ENCODE measurements at places on chromosomes 2 and 18.
A peak's percentile ranks its signal among the peaks of the same experiment; 100 is the strongest.

GRCh38 chr2:18611184-18611583 lies 21.8 kb upstream of the NT5C1B start:
- DNase-seq, result no peak

- DNase-seq, result no peak
These were observed 158.0 kb downstream of the SMAD7 start for GRCh38 chr18:48792611-48793380.

DNA sequence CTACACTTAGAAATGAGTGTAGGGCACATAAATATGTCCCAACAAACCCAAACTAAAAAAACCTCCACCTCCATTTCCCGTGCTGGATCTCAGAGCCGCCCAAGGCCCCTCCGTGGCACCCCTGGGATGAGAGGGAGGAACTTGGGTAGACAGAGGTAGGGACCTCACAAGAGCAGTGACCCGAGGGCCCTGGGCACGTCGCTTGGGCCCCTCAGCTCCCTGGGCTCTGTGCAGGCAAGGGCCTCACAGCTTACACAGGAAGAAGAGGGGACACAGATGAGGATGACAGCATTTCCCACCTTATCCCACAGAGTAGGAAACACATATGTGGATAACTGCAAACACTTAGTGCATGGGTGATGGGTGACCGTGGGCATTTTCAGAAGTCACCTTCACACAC lies 93.9 kb upstream of the TPO start:
- DNase-seq, result no peak

DNA sequence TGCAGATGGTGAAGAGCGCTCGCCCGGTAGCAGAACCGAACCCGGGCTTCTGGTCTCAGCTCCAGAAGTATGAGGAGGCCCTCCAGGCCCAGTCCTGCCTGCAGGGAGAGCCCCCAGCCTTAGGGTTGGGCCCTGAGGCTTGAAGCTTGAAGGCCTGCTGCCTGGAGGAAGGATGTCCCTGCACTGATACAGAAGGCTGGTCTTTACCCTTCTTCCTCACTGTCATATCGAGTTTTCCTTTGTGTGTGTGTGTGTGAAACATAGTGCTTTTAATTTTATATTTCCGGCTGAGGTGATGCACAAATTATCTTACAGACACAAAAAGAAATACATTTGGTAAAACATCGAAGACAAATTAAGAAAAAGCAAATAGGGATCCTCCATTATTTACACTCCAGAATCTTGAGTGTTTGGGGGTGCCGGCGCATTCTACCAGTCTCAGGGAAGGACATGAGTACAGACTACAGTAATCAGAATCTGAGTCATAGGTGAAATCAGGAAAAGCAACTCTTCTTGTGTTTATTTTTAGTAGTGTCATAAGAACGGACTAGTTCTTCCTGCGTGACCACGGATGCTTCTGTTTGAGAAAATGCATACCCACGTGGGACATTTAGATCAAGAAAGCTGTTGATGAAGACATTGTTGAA lies 1.3 kb downstream of the DUSP28 start:
- peak; percentile 64 for DNase-seq

GRCh38 chr2:135585586-135585985 lies 54.3 kb downstream of the R3HDM1 start:
- DNase-seq, result no peak

DNA sequence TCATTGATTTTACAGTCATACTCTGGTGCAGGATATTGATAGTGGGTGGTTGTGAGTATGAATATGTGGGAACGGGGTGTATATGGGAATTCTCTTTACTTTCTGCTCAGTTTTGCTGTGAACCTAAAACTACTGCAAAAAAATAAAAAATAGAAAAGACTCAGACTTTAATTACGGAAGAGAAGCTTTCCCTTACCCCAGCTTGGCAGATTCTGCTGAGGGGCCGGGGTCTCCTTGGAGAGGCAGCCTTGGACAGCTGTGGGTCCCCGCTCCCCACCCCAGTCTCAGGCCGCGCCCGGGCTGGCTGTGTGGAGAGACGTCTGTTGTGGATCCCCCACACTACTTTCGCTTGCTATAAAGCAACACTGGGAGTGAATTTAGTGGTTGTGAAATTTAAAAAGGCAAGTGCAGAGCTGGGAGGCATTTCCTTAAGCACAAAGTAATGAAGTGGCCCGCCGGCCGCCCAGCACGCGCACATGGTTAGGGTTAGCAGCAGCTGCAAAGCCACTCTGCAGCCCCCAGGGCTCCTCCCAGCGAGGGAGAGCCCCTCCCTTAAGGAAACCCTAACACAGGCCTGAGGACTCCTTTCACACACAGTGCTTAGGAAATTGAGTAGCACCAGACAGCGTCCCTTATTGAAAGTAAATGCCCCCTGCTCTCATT lies 102.4 kb downstream of the DDX1 start:
- DNase-seq, result no peak

DNA sequence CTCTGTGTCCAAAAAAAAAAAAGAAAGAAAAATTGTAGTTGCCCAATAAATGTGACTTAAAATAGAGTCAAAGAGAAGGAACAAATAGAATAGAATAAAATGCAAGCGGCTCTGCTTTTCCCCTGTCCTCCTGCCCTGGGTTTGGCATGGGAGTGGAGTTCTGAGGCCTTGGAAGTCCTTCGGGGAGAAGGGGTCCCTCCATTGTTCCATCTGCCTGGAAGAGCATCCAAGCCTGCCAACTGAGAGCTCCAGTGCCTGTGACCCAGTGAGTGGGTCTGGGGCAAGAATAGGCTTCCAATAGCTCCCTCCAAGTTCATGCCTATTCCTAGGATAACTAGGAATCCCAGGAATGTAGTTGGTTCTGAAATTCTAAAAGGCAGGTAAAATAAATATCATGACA lies 321.4 kb downstream of the MYCN start:
- no peak for DNase-seq

- DNase-seq, result peak; percentile 75
These were observed 28.7 kb downstream of the SRSF7 start for GRCh38 chr2:38722271-38723061.

- no peak for DNase-seq
These were observed 11.1 kb upstream of the SCG2 start for GRCh38 chr2:223613017-223613950.

- no peak for DNase-seq
These were observed 48.9 kb downstream of the TGIF1 start for GRCh38 chr18:3498698-3499471.

DNA sequence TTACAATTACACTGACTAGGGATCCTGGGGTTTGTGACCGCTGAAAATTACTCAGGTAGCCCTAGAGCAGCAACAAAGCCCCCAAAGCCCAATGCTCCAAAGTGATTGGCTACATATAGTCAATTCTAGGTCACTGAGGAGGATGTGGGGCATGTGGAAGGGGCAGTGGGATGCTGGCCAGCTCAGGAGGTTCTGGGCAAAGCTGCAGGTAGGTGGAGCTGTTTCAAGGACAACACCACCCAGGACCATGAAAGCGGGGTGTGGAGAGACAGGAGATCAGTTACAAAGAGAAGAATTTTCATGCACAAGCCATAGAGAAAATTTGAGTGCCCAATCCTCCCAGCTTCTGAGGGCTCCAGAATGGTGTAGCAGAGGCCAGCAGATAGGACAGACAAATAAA lies 75.0 kb upstream of the CCDC85A start:
- DNase-seq, result no peak

GRCh38 chr2:27889774-27890145 lies 427 bp downstream of the RBKS start:
- DNase-seq, result peak; percentile 9

DNA sequence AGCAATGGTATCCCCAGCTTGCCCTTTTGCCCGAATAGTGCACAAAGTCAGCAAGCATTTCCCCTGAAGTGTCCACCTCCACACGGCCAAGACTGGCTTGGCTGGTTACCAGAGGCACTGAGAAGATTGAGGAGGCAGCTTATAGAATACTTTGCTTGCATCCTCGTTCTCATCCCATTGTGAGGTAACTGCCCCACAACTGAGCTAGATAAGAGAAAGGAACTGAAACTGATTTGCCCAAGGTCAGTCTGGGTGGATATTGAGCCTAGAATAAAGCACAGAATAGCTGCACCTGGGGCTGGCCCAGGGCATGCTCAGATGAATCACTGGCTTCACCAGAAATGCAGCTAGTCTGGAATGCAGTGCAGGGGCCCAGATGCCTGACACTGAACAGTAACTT lies 32.7 kb upstream of the MAP4K3 start:
- DNase-seq, result peak; percentile 89

DNA sequence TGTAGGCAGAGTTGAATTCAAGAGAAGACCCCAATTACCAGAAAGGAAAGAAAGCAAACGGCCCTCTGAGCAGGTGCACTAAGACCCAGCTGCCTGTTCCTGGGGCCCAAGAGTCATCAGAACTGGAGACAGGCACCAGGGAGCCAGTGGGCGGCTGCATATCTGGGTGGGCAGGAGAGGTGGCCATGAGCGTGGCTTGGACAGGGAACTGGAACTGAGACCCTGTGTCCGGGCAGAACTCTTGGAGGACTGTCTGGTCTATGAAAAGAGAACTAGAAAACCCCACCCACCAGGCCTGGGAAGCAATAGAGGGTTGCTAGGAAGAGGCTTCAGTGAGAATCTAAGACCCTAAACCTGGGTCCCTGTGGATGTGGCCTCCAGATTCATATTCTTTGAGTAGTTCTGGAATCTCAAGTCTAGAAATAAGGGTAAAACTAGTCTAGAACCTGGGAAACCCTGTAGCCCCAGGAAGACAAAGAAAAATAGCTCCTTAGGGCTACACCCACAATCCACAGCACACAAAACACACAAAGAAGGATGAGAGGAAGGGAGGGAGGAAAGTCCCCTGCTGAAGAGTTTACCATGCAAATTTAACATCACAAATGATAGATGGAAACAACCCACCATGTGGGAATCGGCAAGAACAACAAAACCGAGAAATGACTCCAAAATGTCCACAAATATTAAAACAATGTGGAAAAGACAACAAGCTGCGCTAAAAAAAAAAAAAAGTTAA lies 147.0 kb downstream of the HDAC4 start:
- DNase-seq, result no peak

- peak; percentile 82 for DNase-seq
These were observed 41.5 kb downstream of the SRSF7 start for GRCh38 chr2:38709567-38710194.

GRCh38 chr2:62335612-62336011 lies 139.7 kb downstream of the B3GNT2 start:
- DNase-seq, result peak; percentile 30

DNA sequence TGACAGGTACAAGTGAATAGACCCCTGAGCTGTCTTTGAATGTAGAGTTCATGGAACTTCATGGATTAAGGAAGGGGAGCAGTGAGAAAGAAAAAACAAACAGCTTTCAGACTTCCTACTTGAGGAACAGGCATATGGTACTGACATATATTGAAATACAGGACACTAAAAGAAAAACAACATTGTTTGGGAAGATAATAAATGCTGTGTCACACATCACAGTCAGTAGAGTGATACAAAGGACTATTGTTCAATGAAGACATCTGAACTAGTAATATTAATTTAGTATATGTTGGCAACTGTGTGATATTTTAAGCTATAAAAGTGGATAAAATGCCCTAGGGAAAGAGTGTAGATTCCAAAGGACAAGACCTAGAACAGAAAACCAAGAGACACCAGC lies 3.3 kb downstream of the DSC2 start:
- no peak for DNase-seq
